GM12892 (cell line): ENCODE measurements at places on chromosomes 5 and 9.

- no peak for DNase-seq
These were observed 537.8 kb upstream of the PTGER4 start for GRCh38 chr5:40141896-40142295.

DNA sequence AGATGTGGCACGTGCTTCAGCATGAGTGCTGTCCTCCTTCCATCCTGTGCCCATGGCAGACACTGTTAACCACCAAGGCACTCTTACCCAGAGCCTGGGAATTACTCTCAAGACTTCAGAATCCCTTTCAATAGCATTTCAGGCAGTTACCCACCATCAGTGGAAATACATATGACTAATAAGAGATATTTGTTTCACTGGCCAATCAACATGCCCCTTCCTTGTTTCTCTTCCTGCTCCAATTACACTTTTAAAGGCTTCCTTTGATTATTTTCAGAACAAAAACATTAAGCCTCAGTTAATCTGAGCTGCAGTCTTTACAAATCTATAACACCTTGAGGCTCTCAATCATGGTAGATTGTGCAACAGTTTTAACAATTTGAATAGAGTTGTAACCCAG lies 70.8 kb downstream of the PRELID2 start:
- no peak for DNase-seq

DNA sequence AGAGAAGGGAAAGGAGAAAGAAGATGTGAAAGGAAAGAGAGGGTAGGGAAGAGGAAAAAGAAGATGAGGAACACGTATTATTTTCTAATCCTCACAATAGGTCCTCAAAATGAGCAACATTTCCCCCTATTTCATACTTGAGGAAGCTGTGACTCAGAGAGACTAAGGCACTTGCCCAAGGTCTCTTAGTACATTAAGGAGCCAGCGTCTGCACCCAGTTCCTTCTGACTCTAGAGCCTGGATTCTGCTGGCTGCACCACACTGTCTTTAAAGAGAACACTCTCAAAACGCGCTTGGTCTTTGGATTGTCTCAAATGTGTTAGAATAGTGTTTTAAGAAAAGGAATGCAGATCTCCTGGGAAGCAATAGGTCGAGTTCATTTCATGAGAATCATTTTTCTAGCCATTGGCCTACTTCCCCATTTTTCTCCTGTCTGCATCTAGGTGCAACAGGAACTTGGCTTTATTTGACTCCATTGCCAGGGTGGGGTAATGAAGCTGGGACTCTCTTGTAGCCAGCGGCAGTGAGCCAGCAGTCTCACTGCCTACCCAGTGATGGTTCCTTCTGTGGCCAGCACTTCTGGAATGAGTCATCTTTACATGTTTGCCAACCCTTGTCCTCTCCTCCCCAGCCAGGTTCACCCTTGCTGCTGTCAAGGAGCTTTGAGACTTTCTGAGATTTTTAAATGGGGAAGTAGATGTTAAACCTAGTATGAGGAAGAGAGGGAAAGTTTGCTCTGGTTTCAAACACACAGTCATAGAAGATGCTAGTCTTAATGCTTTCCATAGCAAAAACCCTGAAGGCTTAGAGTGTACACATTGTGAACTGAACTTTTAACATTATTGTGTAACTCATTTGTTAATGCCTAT lies 82.7 kb downstream of the DOCK8 start:
- DNase-seq, result peak; percentile 16

GRCh38 chr5:179123491-179124272 lies 63.5 kb downstream of the ZNF354C start:
- no peak for DNase-seq

DNA sequence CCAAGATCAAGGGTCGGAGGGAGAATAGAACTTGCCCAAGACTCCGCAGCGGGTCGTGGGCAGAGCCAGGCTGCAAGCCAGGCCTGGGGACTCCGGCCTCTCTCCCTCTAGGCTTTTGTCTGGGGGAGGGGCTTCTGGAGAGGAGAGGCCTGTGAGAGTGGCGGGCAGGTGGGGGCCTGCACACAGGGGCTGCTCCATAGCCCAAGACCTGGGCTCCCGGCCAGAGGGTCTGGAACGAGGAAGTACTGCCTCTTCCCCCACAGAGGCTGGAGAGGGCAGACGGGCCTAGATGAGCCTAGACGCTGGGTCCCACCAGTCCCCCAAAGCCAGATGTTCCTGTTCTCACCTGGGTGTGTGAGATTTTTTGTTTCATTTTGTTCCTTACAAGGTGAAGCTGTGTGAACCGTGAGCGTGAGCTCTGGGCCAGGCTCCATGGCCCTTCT lies 5.2 kb upstream of the ST6GALNAC6 start:
- DNase-seq, result no peak

DNA sequence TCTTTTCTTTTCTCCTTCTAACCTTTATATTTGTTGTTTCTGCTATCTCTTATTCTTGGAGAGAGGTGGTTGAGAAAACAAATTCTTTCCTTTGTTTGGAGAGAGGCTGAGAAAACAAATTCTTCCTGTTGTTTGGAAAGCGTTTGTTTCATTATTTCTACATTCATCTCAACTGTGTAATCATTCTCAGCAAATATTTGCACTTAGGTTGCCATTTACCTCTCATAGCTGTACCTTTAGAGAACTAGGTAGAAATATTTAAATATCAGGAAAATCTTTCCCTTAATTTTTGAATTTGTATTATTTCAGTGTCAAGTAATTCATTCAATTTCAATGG lies 1824.4 kb upstream of the CDH9 start:
- DNase-seq, result no peak

DNA sequence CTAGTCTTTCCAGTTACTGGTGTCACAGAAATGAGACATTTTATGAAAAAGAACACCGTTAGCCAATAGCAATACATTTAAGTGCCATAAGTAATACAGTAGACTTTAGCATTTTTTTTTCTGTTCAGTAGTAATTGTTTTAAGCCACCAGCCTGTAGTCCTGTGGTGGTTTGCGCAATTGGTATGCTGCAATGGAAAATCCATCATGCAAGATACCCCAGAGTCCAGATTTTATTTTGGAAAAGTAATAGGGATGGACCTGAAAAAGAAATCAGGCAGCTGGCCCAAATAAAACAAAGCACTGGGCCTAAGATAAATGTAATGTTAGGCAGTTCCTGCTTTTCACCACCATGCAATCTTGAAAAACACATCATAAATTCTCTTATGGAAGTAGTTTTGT lies 94.6 kb upstream of the RASGRF2 start:
- no peak for DNase-seq

DNA sequence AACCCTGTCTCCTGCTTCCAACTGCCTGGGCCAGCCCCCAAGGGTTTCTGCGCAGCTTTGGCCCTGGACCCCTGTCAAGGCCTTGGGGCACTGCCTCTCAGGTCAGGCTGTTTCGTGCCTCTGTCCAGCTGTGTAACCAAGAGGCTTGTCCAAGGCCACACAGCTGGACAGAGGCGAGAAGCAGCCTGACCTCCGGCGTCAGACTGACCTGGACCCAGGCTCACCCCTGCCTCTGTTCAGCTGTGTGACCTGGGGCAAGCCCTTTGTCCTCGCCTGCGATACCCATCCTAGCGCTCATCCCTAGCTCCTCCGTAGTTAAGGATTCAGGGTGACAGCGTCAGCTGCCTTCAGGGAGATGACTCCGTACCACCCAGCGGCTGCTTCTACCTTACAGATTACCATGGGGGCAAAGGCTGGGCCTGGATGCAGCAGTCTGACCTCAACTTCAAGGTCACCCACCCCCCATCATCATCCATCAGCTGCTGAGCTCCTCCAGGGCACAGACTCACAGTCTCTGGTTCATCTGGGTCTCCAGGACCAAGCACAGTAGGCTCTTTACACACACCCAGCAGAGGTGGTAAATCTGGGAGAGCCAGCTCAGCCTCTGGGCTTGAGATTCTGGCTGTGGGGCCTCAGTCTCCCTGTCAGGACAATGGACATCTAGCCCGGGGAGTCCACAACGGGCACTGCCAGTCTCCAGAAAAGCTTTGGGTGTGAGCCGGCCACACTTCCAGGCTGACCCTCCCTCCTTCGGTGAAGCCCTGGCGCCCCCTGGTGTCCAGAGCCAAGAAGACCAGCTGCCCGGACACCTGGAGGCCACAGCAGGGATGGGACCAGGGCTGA lies 7.9 kb downstream of the AK1 start:
- DNase-seq, result peak; percentile 97

GRCh38 chr5:80370390-80370789 lies 37.5 kb upstream of the ZFYVE16 start:
- no peak for DNase-seq

DNA sequence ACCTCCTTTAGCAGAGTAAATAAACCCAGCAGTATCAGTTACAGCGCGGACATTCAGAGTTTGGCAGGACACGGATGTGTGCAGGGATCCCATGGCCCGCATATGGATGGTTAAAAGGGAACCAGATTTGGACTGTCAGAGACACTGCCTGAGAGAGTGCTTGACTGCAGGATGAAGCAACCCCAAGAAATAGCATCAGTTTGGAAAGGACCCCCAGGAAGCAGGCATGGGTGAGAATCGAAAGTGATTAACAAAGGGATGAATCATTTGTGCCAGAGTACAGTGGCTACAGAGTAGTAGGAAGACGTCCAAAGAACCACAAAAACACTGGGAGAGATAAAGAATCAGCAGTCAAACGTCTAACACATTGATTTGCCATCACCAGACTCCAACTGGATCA lies 5.5 kb downstream of the C7 start:
- no peak for DNase-seq

- DNase-seq, result no peak
These were observed 43.7 kb downstream of the PHF2 start for GRCh38 chr9:93620041-93620506.

DNA sequence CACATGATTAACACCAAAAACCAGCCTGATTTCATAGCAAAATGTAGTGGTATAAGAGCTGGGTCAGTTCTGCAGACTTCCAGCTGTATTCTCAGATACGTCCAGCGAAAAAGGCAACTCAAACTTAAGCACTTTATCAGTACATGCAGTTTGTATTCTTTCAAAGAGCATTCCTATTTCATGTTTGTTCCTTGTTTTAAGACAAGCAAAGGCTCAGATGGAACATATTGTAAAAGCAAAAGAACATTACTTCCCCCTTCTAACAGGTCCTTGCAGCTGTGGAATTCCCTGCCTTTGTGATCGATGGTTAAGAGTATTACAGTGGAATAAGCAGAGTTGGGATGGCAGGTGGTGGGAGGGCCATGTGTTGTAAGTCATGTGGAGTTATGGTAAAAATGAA lies 86.3 kb upstream of the GRHPR start:
- DNase-seq, result no peak
